ENCODE measurements at places on chromosomes 4 and X. TPM values are rescaled to one million over a fixed set of nuclear protein-coding genes. Genes with fewer than 3 reads are reported as not detected.

The SPANXN2 gene
- not detected for polyA plus RNA-seq

The DMD gene
- 0.98 TPM for polyA plus RNA-seq

The TFE3 gene
- 5.1 TPM for polyA plus RNA-seq

The NAP1L2 gene
- 2.9 TPM for polyA plus RNA-seq

The BEND4 gene
- 0.11 TPM for polyA plus RNA-seq

The SPP1 gene
- polyA plus RNA-seq: not detected

The LRIT3 gene
- 0.07 TPM for polyA plus RNA-seq

The C4orf50 gene
- polyA plus RNA-seq: 0.05 TPM

The GABRG1 gene
- not detected for polyA plus RNA-seq

The TBC1D8B gene
- polyA plus RNA-seq: not detected

The HOPX gene
- 1.4 TPM for polyA plus RNA-seq

- H3K4me1 ChIP-seq: no peaks in the 10 kb centered on the region
- H3K4me3 ChIP-seq: no peak overlapping the region
- H3K27me3 ChIP-seq: peaks cover 36% of the 10 kb centered on the region
Observed at GRCh38 chr4:41751449-41752061, 3.0 kb upstream of the PHOX2B start.

DNA sequence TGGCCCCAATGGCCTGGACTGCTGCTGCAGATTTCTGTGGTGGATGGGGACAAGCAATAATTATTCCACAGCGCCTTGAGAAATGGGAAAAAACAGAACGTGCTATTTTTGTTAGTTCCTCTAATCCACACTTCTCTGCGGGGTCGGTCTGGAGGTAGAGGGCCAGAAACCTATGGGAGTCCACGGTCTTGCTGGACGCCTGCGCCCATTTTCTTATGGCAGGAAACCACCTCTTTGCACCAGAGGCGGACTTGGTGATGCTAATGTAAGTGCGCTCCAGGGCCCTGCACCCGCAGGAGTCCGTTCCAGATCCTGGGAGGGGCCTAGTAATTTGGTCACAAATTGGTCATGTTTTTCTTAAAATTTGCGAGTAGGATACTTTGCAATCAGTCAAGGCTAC lies 25.9 kb upstream of the CLDN24 start:
- no peaks in the 10 kb centered on the region for H3K27me3 ChIP-seq
- no peak overlapping the region for H3K27ac ChIP-seq
- DNase-seq: no peak
- H3K4me1 ChIP-seq: no peaks in the 10 kb centered on the region

DNA sequence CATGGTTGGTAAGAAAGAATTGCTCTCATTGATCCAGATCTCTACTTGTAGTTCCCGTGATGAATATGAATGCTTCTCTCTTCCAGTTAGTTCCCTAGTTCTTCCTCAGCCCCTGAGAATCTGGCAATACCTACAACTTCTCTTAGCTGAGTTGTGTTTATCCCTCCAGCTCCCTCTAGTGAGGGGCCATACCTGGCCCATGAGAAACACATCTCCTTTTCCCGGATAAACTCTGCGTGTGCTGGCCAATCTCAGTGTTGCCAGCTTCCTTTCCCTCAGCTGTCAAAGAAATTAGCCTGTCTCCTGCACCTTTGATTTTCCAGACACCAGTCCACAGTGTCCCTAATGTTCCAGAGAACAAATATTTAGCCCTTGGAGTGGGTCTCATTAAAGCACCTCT lies 5.7 kb downstream of the CBLL2 start:
- no peak overlapping the region for H3K27ac ChIP-seq
- H3K36me3 ChIP-seq: no peaks in the 10 kb centered on the region
- no peaks in the 10 kb centered on the region for H3K27me3 ChIP-seq
- H3K4me1 ChIP-seq: no peaks in the 10 kb centered on the region
- no peak for DNase-seq

DNA sequence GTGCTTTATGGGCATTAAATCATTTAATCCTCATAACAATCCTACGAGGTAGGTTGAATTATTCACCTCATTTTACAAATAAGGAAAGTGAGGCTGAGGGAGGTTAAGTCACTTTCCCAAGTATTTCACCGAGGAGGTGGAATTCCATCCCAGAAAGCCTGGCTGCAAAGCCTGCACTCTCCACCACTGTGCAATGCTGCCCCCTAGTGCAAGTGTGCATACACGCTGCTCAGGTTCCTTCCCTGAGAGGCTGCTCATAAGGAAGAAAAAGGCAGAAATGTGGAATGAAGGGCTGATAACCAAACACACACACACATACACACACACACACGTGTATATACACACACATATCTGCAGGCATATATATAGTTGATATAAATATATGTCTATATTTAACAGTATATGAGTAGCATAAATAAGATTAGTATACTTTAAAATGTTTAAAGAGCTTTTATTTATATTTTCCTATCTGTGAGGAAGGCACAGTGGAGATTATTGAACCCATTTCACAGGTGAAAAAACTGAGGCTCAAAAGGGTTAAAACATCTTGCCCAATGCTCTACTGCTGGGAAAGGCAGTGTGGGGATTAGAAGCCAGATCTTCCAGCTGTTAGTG lies 714.5 kb upstream of the TENM3 start:
- no peaks in the 10 kb centered on the region for H3K4me1 ChIP-seq
- H3K27me3 ChIP-seq: no peaks in the 10 kb centered on the region
- H3K4me3 ChIP-seq: no peak overlapping the region
- no peak overlapping the region for H3K27ac ChIP-seq

- no peaks in the 10 kb centered on the region for H3K27me3 ChIP-seq
- peaks cover 8% of the 10 kb centered on the region for H3K4me1 ChIP-seq
- DNase-seq: no peak
- no peak overlapping the region for H3K4me3 ChIP-seq
- H3K27ac ChIP-seq: no peak overlapping the region
Observed at GRCh38 chrX:37781814-37782213, 2.0 kb downstream of the CYBB start.

DNA sequence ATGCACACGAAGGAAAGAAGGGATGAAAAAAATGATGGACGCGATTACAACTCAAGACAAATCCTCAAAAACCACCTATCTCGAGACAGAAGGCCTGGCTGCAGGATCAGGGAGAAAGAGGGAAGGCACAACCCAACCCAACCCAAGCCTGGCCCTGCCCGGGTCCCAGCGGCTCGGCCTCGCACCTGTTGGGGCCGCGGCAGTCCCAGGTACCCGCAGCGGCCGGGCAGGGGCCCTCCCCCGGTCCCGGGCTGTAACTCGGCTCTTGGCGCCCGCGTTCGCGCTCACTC lies 464 bp downstream of the RASGEF1B start:
- DNase-seq: no peak
- H3K27me3 ChIP-seq: peaks cover 5% of the 10 kb centered on the region
- H3K4me3 ChIP-seq: peak overlapping the region; percentile 96
- no peaks in the 10 kb centered on the region for H3K36me3 ChIP-seq

DNA sequence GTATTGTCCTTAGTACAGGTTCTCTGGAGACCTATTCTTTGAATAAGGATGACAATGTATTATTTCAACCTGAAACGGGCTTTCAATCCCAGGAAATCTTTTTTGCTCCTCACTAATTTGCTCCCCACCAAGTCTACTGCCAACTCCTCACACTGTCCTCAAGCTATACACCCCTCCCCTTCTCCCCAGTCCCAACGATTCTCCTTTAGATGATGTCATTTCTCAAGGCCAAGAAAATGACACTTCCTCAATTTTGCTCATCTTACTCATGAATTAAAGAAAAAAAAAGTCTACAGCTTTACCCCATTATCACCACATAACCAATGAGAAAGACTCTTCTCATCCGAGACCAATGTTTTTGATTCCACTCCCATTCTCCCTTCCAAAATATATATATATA lies 20.6 kb downstream of the AP1S2 start:
- DNase-seq: no peak
- H3K4me3 ChIP-seq: no peak overlapping the region

GRCh38 chr4:170705907-170706306 lies 616.2 kb upstream of the AADAT start:
- no peak overlapping the region for H3K27ac ChIP-seq
- DNase-seq: no peak
- no peak overlapping the region for H3K4me3 ChIP-seq
- H3K27me3 ChIP-seq: no peaks in the 10 kb centered on the region

GRCh38 chrX:149513825-149514428 lies 8.8 kb upstream of the IDS start:
- H3K27ac ChIP-seq: no peak overlapping the region
- no peak overlapping the region for H3K4me3 ChIP-seq
- peaks cover 7% of the 10 kb centered on the region for H3K4me1 ChIP-seq

DNA sequence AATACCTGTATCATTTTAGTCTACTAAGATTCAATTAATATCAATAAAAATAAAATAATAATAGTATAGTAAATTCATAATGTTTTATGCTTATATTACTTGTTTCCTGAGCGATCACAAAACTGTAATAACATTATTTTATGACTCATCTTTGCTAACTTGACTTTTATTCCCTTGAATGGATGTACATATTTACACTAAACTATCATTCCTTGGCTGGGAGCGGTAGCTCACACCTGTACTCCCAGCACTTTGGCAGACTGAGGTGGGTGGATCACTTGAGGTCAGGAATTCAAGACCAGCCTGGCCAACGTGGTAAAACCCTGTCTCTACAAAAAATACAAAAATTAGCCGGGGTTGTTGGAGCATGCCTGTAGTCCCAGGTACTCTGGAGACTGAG lies 104.0 kb upstream of the SLC34A2 start:
- no peaks in the 10 kb centered on the region for H3K36me3 ChIP-seq
- H3K27ac ChIP-seq: no peak overlapping the region
- H3K4me3 ChIP-seq: no peak overlapping the region
- no peaks in the 10 kb centered on the region for H3K27me3 ChIP-seq
- no peak for DNase-seq

GRCh38 chr4:40984051-40984450 lies 230.3 kb downstream of the APBB2 start:
- no peak for DNase-seq
- no peaks in the 10 kb centered on the region for H3K27me3 ChIP-seq
- H3K36me3 ChIP-seq: no peaks in the 10 kb centered on the region
- H3K27ac ChIP-seq: no peak overlapping the region

GRCh38 chrX:45258731-45259402 lies 58.2 kb upstream of the DIPK2B start:
- H3K4me3 ChIP-seq: no peak overlapping the region
- no peak overlapping the region for H3K27ac ChIP-seq
- DNase-seq: no peak
- no peaks in the 10 kb centered on the region for H3K4me1 ChIP-seq
- no peaks in the 10 kb centered on the region for H3K36me3 ChIP-seq

- H3K36me3 ChIP-seq: no peaks in the 10 kb centered on the region
- no peaks in the 10 kb centered on the region for H3K27me3 ChIP-seq
- DNase-seq: no peak
- no peak overlapping the region for H3K4me3 ChIP-seq
- H3K27ac ChIP-seq: no peak overlapping the region
Observed at GRCh38 chrX:131306601-131307000, 17.5 kb upstream of the IGSF1 start.
